ENCODE measurements at places on chromosomes 13 and 19. TPM values are rescaled to one million over a fixed set of nuclear protein-coding genes. Genes with fewer than 3 reads are reported as not detected.
A peak's percentile ranks its signal among the peaks of the same experiment; 100 is the strongest.

The SPRYD7 gene
- 1.6 TPM for total RNA-seq

The PDE4C gene
- total RNA-seq, result 1.4 TPM

The TFDP1 gene
- total RNA-seq, result 78.2 TPM

The PCP2 gene
- not detected for total RNA-seq

The SGCG gene
- not detected for total RNA-seq

The MBD3L3 gene
- not detected for total RNA-seq

The CGB5 gene
- total RNA-seq, result not detected

The FCAR gene
- total RNA-seq, result not detected

The ZNF808 gene
- 15.2 TPM for total RNA-seq

The POU2F2 gene
- 2.4 TPM for total RNA-seq

The GPI gene
- 192 TPM for total RNA-seq

The ZNF570 gene
- total RNA-seq, result 4.2 TPM

The PIK3R2 gene
- 26.7 TPM for total RNA-seq

The FXYD7 gene
- 1.3 TPM for total RNA-seq

The LILRB2 gene
- not detected for total RNA-seq

DNA sequence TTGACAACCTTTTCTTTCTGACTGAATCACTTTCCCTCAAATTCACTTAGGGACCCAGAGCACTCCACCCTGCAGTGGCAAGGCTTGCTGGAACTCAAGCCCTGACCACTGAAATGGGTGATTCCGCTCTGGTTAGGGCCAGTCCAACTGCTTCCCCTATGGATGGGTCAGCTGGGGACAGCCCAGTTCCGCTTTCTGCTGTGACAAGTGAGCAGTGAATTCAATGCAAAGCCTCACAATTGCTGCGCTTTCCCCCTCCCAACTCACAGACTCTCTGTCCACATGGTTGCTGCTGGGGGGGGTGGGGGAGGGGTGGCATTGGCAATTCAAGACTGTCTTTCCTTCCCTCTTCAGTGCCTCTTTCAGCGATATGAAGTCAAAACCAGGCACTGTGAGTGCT is 18.7 kb downstream of the CD70 start:
- DNase-seq, result no peak

GRCh38 chr13:51469790-51470189 is 17.0 kb upstream of the INTS6 start:
- DNase-seq, result no peak

- no peak for DNase-seq
These were observed 2.4 kb upstream of the CYTH2 start for GRCh38 chr19:48466561-48467325.

DNA sequence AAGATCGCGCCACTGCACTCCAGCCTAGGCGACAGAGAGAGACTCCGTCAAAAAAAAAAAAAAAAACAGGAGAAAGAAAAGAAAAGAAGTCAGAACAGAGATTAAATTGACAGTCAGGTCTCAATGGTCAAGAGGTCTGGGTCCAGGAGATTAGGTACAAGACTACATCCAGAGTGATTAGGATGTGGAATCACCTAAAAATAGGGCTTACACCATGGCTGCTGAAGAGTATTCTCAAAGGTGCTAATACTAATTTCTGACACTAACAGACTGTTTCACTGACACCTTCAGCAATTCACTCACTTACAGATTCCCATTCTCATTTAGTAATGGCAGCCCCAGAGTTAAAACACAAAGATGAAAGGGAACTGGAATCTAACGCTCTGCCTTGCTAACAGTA is 91.7 kb downstream of the TBC1D4 start:
- no peak for DNase-seq

DNA sequence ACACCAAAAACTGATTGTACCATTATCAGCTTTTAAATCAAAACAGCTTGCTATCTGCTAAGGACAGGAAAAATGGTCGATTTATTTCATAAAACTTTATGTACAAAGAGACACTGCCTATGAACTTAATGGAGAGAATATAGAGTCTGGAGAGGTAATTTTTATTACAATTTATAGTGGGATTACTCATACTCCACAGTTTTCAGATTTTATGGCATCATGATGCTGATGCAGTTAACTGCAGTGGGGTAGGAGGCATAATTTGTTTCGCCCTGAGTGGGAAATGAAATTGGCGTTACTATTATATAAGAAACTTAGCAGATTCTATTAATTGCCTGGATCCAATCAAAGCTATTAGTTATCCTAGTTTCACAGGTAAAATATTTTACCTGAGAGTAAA is 301.4 kb downstream of the KLF12 start:
- DNase-seq, result no peak

DNA sequence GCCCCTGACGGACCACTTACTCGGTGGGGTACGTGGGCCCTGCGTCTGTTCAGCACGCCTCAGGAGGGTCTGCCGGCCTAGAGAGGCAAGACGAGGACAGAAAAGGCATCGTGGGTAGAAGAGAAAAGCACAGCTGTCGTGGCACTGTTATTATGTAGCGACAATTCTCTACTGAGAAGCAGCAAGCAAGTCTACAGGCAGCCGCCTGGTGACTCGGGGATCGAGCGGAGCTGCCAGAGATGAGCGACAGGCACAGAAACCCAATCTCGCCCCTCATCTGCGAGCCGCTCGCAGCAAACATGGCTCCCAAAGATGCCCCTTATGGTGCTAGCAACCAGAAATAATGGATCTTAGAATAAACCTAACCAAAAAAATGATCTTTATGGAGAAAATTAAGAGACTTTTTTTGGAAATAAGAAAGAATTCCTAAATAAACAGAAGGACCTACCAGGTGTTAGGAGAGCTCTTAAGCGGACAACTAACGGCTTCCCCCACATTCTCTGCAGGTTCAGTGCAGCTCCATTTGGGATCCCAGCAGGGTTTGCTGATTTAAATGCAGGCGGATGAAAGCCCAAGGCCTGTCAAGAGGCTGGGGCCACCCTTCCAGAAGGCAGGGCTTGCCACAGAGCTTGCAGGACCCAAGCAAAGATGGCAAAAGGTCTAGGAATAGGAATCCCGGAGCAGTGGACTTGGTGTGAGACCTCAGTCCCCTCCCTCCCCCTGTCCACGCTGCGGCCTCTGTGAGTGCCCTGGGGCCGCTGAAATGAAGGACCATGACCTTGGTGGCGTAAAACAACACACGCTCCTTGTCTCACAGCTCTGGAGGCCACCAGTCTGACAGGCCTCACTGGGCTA is 152.6 kb downstream of the KDM4B start:
- no peak for DNase-seq

DNA sequence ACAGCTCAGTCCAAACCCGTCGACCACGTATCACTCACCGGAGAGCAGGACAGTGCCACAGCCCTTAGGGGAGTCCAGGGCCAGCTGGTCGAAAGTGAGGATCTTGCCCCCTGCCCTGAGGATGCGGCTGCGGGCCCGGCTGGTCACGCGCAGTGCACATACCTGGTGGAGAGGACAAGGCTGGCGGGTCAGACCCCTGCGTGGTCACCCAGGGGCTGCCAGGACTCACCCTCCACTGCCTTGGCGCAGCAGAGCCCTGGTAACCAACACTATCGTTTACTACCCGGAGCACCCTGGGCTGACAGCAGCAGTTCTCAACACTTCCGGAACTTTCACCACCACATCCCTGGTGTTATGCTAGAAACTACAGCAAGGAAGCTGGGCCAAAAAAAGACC is 1.2 kb upstream of the FAM83E start:
- no peak for DNase-seq

DNA sequence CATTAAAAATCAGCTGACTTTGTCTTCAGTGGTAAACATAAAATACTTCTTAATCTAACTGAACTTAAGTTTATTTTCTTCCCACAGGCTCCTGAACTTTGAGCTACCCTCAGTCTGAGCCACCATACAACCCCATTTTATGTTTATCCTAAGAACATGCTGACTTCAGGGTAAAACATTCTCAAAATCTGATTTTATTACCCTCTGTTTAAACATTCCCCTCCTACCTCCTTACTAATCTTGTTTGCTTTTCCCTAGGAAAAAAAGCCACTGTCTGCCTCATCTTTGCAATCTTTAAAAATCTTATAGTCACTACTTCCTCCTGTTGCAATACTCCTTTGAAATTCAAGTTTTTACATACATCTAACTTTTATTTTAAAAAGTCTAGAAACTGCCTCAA is 4.0 kb downstream of the ZNF91 start:
- no peak for DNase-seq

DNA sequence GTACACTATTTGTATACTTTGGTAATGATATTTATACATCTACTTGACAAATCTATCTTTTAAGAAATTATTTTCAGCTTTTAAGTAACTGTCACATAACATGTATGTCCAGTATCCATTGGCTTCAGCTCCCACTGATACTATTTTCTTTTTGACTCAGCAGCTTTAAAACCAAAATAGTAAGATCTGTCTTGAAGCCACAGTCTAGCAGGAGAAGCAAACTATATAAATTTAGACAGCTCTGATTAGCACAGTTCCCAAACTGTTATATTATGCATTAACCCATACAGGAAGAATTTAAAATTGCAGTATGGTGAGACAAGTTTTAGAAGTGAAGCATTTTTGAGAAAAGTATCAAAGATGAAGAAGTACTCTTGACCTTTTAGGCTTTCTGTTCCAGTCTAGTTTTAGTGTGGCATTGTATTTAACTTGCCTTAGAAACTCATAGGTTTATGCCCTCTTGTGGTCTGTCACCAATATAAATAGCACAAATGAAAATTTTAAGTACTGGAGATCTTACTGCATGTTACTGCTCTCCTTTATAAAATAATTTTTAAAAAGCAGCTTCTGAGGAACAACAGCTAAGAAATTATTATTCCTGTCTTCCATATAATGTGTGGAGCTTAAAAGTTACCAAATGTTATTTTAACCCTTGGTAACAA is 24.7 kb downstream of the URI1 start:
- DNase-seq, result no peak

DNA sequence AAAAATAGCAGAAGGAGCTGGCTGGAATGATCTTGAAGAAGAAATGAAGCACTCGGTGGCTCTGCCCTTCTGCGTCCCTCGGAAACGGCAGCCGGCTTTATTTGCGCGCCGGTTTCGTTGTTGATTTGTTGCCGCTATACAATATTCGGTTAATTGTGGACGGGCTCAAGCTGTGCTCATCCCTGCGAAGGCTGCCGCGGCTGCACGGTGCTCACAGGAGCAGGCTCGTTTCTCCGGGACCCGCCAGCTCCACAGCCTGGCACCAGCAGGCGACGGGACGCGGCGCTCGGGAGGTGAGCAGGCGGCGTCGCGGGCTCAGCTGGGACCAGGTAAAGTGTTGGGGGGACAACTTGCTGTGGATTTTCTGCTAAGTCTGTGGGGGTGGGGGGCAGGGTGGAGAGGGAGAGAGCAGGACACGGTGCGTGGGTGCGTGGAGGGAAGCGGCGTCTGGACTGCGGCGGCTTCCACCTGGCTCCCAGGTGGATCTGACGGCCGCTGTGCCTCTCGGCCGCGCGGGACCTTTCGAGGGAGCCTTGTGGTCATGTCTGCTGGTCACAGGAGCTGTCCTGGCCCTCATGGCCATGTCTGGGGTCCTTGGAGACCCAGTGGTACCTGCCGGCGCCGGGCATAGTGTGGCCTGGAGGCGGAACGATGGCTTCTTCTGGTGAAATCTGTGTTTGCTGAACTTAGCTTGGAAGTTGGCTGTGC is 90.9 kb downstream of the TEX29 start:
- DNase-seq, result peak; percentile 52

DNA sequence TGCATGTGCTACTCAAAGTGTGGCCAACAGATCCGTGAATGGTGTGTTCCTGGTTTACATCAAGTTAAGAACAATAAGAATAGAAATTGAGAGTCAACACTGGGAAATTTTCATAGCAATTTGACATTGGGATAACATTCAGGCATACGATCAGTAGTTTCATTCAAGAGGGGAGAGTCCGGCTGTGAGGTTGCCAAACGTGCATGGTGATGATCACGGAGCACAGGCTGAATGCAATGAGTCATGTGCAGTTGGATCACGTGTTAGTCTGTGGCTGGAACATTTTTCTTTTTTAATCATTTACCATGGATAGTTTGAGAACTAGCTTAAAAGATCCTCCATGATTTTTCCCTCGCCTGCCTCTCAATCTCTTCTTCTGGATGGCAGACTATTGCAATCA is 2.5 kb upstream of the DCT start:
- DNase-seq, result no peak

DNA sequence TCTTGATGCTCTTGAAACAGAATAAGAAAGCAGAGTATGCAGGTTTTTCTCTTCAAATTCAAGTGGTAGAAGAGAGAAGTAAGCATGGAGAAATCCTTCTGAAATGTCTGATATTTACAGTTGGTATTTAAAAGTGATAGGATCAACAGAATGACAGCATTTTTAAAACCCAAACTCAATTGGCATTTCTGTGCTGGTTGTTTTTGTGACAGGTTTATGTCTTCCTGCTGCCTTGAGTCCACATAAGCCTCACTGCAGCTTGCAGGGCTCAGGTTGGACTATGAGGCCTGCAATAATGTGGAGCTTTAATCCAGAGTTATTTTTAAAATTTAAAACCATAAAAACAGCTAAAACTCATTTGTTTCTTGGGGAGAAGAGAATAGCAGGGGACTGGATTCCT is 105.1 kb downstream of the ZAR1L start:
- DNase-seq, result no peak

- no peak for DNase-seq
These were observed 1191.4 kb downstream of the UQCRFS1 start for GRCh38 chr19:28021259-28022185.

GRCh38 chr13:40777166-40777808 is 6.3 kb upstream of the MRPS31 start:
- peak; percentile 58 for DNase-seq

DNA sequence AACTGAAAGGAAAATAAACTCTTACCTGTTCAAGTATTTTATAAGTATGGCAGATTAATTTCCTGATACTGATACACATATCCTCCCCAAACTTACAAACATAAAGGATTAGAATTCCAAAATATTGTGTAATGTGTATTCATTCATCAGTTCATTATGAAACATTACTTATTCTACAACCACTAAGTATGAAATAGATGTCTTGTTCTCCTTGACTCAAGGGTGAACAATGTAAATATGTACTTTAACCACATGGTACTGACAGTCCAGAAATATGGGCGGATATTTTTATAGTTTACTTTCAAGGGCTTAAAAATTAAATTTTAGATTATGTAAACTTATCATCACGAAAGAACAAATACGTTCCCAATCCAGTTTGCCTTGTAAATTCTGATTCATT is 334.0 kb downstream of the LIG4 start:
- DNase-seq, result no peak

DNA sequence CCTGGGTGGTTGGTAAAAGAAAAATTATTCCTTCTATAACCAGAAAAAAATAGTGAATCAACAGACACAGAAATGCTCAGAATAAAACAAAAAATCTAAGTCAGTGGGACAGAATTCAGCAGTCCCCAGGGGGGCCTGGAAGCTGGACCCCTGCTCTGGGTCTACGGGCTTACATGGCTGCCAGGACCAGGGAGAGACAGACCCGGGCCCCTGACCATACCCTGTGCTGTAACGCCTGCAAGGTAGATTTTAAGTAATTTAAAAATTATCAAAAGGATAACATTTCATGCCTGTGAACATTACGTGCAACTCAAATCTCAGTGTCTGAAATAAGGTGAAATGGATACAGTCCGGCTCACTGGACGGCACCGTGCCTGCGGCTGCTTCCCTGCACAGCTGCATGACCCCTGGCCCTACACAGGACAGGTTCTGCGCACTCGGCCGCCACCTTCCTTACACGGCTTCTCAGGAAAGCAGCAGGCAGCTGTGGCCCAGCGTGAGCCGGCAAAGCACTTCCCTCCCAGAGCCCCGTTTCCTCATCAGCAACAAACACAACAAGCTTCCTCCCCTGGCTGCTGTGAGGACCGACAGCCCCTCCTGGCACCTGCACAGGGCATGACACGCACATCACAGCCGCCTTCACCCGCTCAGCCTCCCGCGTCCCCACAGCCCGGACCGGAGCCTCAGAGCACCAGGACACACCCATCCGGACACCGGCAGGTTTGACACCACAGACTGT is 22.2 kb downstream of the RASA3 start:
- DNase-seq, result peak; percentile 90

GRCh38 chr13:62704875-62705274 is 1289.2 kb upstream of the PCDH20 start:
- no peak for DNase-seq
